ENCODE measurements at places on chromosomes 2 and 18.

- ATAC-seq: no peak
Observed at GRCh38 chr2:101921319-101921952, 70.3 kb upstream of the IL1R2 start.

GRCh38 chr18:70313640-70314039 is 24.8 kb downstream of the SOCS6 start:
- ATAC-seq: no peak

DNA sequence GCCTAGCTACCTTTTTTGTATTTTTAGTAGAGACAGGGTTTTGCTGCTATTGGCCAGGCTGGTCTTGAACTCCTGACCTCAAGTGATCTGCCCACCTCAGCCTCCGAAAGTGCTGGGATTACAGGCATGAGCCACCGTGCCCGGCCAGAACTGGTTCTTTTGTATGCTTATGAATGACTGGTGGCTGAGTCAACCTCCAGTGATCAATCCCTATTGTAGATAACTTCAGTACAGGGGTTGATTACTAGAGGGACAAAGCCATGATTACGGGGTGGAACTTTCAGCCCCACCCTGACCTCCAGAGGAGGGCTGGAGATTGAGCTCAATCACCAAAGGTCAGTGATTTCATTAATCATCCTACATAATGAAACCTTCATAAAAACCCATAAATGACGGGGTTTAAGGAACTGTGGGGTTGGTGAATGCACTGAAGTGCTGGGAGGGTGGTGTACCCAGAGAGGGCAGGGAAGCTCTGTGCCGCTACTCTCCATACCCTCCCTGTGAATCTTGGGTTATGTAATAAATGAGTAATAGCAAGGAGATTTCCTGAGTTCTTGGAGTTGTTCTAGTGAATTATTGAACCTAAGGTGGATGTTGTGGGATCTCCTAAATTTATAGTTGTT is 281.8 kb upstream of the CXCR4 start:
- ATAC-seq: no peak

DNA sequence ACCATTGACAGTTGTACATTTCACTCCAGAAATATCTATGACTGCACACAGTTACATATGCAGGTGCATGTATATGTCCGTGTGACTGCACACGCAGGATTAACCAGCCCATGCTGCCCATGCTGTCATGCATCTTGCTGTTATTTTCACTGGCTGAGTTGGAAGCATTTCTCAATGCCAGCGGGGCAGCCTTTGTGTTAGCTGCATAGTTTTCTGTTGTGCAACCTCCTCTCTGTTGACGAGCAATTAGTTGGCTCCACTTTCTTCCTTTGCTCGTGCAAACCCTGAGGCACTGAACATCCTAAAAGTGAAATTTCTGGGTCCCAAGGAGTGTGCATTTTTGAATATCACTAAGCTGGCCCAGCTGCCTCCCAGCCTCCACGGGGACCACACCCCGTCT is 133.4 kb upstream of the GLI2 start:
- no peak for ATAC-seq

GRCh38 chr2:3572620-3573019 is 2.4 kb upstream of the RPS7 start:
- no peak for ATAC-seq

DNA sequence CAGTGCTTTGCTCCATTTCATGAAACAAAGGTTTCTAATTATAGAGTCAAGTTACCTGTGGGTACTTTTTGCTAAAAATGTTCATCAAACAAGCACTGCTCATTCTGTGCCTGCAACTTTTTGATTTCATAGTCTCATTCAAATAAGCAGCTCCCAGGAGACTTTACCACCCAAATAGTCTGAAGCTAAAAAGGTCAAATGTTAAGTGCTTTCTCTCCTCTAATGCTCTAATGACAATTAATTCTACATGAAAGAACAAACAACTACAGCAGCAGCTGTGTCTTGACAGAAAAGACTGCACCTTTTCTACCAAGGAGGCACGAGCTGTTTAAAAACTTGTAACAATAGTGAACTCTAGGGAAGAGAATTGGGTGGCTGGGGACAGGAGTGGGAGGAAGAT is 65.3 kb downstream of the CCDC93 start:
- no peak for ATAC-seq

All from SK-N-SH treated with all-trans-retinoic acid at 6 μM for 48 hours (cell line).